ENCODE measurements at places on chromosomes 11 and 22.
A peak's percentile ranks its signal among the peaks of the same experiment; 100 is the strongest.

- DNase-seq: no peak
Observed at GRCh38 chr11:126054408-126054807, 8.3 kb downstream of the CDON start.

DNA sequence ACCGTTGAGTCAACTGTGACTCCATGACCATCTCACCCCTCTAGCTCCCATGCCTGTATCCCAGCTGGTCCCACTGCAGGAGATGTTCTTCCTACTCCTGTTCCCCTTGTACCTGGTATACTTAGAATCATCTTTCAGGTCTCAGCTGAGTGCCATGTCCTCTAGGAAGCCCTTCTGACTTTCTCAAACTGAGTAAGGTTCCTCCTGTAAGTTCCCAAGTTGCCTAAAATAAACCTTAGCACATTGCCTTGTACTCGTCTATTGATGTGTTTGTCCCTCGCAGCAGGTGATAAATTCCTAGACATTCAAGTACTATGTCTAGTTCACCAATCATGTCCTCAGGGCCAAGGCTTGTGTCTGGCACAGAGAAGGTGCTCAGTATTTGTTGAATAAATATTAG lies 18.4 kb upstream of the ASCC2 start:
- DNase-seq: no peak

GRCh38 chr11:72833811-72834493 lies 19.7 kb downstream of the ATG16L2 start:
- DNase-seq: no peak

DNA sequence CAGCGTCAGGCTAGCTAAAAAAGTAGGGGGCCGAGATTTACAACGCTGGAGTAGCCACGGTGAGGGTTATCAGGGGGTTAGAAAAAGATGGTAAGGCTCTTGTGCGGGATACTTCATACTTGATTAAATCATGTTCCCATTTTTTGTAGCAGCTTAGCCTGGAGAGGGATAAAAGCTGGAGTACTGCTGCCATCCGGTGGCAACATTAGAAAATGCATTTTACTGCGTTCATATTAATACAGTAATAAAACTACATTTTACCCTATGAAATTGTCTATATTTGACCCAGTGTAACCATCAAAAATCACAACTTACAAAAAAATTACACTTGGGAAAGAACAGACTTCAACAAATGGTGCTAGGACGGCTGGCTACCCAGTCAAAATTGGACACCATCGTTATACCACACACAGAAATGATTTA lies 17.3 kb downstream of the RPUSD4 start:
- DNase-seq: no peak

GRCh38 chr22:20509344-20510047 lies 2.1 kb downstream of the MED15 start:
- DNase-seq: peak; percentile 53

DNA sequence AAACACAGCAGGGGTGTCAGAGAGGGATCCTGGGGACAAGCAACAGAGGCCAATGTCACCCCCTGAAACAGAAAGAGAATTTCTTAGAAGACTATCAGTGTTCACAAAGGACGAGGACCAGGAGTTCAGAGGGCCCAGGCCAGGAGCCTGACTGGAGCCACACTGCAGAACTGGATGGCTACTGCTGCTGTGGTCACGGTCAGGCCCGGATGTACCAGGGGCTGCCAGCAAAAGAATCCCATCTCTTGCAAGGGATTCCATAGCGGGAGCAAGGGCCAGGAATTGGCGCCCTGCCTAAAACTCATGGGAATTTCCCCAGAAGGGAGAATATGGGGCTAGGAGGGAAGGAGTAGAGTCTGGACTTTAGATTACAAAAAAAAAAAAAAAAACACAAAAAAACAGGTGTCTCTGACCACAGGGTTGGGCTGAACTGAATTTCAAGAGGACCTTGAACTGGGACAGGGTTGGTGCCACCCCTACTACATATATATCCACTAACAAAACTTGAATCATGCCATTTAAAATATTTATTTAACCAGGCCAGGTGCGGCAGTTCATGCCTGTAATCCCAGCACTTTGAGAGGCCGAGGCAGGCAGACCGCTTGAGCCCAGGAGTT lies 15.7 kb upstream of the KCTD14 start:
- DNase-seq: no peak

GRCh38 chr11:69801513-69802335 lies 17.5 kb downstream of the FGF3 start:
- peak; percentile 27 for DNase-seq

DNA sequence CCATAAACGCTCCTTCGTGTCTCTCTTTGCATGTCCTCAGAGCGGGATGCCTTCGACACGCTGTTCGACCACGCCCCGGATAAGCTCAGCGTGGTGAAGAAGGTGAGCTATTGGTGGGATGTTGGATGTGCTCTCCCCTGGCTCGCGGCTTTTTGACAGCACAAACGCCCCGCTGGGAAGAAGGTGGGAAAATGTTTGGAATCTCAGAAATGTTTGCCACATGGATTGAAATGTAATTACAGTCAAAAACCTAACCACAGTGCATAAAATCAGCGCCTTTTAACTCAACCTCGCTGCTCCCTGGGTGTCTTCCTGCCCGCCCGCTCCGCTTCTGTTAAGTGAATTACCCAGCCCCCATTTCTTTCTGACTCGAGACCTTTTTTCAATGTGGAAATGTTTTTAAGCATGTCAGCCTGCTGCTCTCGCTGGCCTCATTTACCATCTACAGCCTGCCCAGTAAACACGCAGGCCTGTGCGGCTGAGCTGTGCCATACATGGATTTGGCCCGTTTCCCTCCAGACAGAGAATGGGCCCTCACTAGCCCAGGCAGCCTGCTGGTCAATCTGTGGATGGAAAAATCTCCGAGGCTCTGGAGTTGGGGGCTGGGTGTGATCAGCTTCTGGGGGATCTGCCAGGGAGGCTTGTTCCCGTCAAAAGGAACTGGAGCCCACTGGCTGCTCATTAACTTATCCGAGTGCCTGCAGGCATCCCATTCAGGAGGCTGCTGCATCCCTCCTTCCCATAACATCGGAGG lies 32.7 kb upstream of the PARVG start:
- no peak for DNase-seq

DNA sequence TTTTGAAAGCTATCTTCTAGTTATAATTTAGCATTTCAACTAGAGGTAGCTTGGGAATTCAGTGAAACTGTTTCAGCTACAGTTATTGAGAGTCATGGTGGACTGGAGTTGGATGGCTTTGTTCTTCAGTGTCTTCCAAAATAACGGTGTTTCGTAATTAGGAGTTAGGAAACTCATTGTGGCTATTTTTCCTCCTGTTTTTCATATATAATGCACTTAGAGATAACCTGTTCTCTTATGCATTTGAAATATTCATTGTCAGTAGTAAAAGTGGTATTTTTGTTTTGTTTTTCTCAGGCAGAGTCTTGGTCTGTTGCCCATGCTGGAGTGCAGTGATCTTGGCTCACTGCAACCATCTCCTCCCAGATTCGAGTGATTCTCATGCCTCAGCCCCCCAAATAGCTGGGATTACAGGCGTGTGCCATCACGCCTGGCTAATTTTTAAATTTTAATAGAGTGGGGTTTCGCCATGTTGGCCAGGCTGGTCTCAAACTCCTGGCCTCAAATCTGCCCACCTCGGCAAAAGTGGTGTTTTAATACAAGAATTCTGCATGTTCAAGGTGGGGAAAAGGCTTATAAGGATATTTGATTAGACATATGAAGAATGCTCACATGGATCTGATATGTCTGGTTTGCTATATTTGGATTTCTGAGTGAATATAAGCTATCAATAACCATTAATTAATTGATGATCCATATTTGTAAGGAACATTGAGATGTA lies 12.7 kb downstream of the PDHX start:
- no peak for DNase-seq

GRCh38 chr11:111206472-111206871 lies 39.1 kb upstream of the POU2AF2 start:
- no peak for DNase-seq

DNA sequence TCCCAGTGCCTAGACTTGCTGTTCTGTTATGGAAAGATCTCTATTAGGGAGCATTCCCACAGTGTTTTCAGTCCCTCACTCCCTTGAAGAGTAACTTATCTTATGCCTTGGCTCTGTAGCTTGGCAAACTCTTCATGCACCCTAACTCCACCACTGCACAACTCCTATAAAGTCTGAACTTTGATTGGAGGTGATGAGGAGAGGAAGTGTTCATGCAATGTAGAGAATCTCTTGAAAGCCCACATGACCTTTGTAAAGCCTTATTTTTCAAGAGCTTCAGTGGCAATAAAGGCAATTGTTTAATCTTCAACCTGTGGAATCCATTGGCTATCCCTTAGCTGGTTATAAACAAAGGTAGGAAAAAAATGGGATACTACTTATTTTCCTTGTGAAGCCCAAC lies 176.2 kb downstream of the ETS1 start:
- no peak for DNase-seq

GRCh38 chr22:23192133-23192532 lies 11.8 kb downstream of the BCR start:
- no peak for DNase-seq

GRCh38 chr11:2142762-2143202 lies 3.6 kb upstream of the IGF2 start:
- peak; percentile 49 for DNase-seq

- no peak for DNase-seq
Observed at GRCh38 chr22:30873086-30873650, 95.4 kb downstream of the MORC2 start.

GRCh38 chr11:57476047-57476756 lies 15.9 kb downstream of the RTN4RL2 start:
- no peak for DNase-seq

DNA sequence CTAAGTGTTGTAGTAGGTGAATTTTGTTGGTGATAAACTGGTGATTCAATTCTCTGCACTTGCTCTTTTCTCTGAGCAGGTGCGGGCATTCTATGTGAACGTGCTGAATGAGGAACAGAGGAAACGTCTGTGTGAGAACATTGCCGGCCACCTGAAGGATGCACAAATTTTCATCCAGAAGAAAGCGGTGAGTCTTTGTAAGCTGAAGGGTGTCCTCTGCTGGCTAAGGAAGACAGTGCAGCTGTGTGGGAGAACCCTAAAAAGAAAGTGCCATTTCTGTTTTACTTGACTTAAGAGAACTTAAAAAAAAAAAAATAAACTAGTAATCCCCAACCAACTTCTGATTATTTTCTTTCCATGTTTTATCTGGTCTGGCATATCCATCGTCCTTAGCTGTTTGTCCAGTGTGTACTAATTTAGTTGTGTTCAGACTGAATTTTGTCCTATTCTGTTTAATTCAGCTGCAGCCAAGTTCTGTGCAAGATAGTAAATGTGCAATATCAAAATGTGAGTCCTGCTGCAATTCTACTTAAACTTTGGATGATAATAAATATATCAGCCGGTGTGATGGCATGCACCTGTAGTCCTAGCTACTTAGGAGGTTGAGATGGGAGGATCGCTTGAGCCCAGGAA lies 29.6 kb downstream of the CAT start:
- DNase-seq: peak; percentile 34

- no peak for DNase-seq
Observed at GRCh38 chr11:29773656-29774264, 243.1 kb downstream of the KCNA4 start.

- no peak for DNase-seq
Observed at GRCh38 chr11:35850191-35850590, 93.7 kb upstream of the LDLRAD3 start.

GRCh38 chr11:118233850-118234249 lies 9.0 kb upstream of the JAML start:
- no peak for DNase-seq

DNA sequence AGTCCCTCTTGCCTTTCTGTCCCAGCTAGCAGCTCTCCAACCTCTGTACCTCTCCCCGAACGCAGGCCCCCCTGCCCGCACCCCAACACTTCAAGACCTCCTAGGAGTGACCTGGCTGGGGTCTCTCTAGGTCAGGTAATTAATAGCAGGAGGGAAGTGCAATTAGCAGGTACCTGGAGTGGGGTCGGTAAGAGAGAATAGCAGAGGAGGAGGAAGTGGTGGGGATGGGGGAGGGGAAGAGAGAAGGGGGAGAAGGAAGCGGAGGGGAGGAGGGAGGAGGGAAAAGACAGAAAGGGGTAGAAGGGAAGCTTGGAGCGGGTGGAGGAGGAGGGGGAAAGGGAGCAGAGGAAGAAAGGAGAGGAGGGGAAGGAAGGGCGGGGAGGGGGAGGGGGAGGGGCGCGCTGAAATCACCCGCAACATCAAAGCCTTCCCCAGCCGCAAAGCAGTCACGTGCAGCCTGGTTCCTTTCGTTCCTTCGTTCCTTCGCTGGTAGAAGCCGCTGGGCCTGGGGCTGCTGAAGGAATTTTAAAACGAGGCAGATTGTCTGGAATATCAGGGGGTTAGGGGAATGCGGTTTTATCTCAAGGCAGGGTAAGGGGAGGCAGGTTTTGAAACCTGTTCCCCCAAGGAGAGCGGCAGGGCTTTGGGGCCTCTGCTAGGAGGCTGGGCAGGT lies 29.3 kb upstream of the TCF20 start:
- peak; percentile 27 for DNase-seq

DNA sequence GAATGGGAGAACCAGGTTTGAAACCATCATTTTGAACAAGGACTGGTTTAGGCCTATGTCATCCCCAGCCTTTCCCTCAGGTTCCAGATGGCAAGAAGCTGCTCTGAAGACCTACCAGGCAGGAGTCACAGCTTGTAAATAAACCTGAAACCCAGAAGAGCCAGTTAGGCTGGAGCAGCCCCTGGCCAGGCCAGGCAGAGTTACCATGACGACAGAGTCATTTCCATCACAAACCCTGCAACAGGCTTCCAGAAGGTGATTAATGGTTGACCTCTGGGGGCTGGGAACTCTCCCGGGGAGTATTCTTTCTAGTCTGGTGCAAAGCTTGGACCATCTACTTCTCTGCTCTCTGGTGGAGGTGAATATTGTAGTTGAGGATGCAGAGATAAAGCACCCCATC lies 164.1 kb upstream of the NCAM1 start:
- no peak for DNase-seq

DNA sequence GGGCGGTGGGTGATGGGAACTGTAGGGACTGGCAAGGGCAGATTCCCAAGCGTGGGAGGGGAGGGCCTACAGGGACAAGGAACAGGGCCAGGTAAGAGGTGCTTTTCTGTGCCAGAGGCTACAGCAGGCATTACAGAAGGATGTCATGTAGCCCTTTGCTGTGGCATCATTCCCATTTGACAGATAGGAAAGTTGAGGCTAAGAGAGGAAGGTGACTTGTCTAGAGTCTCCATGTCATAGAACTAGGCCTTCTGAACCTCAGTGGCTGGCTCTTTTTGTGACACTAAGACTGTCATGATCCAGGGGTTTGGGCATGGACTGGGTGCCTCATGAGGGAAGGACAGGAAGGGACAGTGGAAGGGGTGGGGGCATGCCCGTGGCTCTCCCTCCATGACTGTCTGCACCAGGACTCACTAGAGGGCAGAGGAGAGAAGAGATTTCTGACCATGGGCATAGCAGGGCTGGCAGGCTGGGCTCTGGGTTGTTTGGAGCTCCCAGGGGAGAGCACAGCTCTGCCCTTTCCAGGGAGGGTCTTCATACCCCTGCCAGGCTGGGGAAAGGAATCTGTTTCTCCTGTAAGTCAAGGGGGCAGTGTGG lies 3.2 kb downstream of the MMP11 start:
- no peak for DNase-seq

- no peak for DNase-seq
Observed at GRCh38 chr22:44410451-44410991, 87.5 kb downstream of the RTL6 start.

GRCh38 chr11:50088231-50088630 lies 55.6 kb downstream of the OR4C45 start:
- no peak for DNase-seq

All from stimulated activated CD4-positive, alpha-beta T cell treated with anti-CD3 and anti-CD28 coated beads, Interleukin-1b, Interleukin-23, amount 100 ng/mL, for 48 hours (primary cell).